ENCODE measurements at places on chromosomes 1 and 21.

DNA sequence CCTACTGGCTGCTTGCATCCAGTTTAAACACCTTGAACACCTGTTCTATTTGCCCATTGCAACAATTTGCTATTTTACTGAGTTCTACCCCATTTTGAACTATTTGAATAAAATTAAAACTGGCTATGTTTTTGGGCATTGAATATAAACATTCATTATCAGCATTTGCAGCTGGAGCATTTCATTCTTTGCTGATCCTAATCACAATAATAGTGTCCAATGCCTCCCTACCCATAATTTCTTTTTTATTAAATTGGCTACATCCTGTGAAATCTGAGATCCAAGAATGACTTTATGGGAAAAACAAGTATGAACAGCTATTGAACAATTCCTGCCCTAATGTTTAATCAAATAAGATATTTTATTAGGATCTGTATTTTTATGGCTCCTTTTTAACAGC, 447.9 kb downstream of the PLA2G4A start:
- DNase-seq, result no peak

DNA sequence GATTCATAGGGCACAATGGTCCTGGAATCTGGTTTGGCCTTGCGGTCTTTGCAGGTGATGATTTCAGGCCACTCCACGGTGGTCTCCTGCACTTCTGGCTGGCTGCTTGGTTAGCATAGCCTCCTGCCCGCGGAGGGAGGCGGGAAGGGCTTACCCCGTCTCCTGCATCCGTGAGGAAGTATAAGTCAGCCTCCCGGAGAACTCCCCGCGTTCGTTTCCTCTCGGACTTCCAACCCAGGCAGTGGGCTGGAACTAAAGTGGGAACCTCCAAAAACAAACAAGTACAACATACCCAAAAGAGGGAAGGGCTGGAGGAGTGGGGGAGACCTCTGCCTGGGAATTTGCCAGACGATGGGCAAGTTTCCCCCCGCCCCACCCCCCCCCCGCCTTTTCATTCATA, 939 bp upstream of the CCN1 start:
- DNase-seq, result no peak

DNA sequence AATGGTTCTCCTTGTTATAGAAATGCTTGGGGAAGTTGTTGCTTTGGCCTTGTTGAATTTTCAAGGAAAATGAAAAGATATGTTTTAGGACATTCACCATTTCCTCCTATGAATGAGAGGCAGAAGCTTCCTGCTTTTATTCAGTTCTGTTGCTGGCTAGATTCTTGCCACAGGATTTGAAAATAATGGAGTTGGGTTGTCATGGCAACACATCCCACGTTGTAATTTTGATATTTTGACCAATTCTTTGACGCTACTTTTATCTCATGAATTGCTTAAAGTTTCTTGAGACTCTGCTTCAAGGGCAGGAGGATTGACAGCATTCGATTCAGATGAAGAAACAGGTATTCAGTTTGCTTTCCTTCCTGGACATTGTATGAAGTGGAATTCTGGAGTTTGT, 331.5 kb downstream of the PRDM2 start:
- no peak for DNase-seq

DNA sequence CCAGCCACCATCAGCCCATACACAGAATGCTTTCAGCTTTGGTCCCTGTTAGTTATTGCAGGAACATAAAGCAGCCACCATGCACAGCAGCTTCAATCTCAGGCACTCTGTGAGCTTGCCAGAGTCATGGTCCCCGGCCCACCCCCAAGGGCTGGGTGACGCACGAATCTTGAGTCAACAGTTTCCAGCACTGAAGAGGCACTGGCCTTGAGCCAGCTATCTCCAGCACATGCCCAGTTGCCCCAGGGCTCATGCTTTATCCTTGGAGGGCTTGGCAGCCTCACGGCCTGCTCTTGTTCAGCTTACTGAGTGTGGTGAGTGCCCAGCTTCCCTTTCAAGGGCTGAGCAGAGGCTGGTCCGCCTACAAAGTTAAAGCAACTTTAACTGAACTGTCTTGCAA, 200.7 kb upstream of the RAB4A start:
- no peak for DNase-seq

GRCh38 chr1:82542141-82542540, 741.4 kb downstream of the ADGRL2 start:
- no peak for DNase-seq

DNA sequence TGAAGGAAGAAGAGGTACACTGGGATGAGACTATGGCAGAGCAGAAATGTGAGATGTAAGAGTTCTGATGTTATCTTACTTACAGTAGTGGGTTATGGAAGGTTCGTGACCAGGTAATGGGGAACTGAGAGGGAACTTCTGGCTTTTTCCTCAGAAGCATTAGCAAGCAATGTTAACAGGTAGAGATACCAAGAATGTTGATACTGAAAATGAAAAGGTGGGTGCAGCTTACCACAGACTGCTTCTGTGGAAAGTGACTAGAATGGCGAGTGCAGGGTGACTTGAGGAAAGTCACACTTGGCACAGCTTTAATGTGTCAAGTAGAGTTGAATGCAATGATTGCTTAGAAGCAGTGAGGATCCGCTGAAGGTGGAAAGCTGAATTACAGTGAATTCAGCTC, 70.8 kb downstream of the PLA2G4A start:
- no peak for DNase-seq

GRCh38 chr1:38507563-38507962, 352.0 kb downstream of the RRAGC start:
- no peak for DNase-seq

DNA sequence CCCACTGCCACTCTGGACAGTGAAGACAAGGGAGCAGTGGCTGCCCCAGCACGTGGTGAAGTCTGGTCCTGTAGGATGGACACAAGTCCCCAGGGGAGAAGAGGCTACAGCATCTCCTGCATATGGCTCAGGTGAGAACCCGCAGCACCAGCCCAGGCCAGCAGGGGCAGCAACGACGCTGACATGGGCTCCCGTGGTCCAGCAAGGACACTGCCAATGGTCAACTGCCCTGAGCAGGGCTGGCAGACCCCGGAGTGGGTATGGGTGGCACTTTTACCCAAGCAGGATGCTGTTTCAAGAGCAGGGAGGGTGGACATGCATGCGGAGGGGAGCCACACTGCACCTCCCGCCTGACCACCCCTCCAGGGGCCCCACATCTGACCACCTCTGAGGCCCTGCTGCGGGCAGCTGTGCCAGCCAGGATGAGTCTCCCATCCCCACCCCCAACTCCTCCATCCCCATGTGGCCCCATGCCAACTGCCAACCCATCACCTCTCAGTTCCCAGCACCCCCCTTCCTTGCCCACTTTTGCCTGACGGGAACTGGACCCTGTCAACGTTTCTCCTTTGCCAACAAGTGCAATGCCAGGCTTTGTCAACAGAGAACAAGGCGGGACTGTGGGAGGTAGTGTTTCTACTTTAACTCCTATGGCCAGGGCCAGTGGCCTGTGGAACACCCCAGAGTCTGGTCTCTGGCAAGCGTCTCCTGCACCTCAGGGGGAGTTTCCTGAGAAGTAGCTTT, 8.6 kb downstream of the MORN1 start:
- no peak for DNase-seq

- DNase-seq, result no peak
Measured at GRCh38 chr21:42539931-42540343, 26.3 kb downstream of the SLC37A1 start.

DNA sequence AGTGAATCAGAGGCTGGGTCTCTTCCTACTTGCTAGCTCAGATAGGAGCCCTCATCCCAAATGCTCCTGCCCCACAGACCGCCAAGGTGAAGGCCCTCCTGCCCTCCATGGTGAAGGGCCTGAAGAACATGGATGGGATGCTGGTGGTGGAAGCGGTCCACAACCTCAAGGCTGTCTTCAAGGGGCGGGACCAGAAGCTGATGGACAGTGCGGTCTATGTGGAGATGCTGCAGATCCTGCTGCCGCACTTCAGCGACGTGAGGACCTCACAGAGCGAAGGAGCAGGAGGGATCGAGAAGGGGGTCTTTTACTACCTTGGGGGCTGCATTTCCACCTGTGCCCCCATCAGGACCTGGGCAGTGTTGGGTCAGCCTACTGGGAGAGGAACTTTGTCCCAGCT, 14.6 kb upstream of the TTC4 start:
- DNase-seq, result no peak

DNA sequence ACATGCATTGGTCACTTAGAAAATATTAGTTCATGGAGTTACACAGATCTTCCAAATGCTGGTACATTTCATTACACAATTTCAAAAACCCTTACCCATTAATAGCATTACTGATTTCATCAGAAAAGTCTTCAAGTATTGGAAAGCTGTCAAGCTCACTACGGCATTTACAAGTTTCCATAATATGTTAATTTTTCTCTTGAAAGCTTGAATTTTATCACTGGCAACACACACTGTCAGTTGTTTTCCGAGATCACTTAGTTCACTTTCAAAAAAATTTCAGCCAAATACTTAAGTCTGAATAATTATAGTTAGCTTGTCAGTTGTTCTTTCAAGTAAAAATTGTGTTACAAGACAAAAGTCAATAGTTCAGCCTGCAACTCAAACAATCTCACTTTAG, 18.0 kb downstream of the ASTN1 start:
- DNase-seq, result no peak

DNA sequence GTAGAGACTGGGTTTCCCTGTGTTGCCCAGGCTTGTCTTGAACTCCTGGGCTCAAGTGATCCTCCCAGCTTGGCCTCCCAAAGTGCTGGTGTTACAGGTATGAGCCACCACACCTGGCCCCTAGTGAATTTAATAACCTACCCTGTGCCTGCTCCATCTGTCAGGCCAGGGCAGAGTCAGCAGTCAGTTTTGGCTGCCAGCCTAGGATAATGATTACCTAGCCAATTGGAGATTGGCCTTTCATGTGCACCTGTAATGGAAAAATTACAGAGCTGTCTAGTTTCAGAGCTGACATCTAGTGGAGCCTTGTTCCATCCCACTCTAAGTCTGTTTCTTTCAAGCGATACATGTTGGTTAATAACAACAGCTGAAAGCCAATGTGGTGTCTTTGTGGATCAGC, 92.0 kb downstream of the DIRAS3 start:
- no peak for DNase-seq

DNA sequence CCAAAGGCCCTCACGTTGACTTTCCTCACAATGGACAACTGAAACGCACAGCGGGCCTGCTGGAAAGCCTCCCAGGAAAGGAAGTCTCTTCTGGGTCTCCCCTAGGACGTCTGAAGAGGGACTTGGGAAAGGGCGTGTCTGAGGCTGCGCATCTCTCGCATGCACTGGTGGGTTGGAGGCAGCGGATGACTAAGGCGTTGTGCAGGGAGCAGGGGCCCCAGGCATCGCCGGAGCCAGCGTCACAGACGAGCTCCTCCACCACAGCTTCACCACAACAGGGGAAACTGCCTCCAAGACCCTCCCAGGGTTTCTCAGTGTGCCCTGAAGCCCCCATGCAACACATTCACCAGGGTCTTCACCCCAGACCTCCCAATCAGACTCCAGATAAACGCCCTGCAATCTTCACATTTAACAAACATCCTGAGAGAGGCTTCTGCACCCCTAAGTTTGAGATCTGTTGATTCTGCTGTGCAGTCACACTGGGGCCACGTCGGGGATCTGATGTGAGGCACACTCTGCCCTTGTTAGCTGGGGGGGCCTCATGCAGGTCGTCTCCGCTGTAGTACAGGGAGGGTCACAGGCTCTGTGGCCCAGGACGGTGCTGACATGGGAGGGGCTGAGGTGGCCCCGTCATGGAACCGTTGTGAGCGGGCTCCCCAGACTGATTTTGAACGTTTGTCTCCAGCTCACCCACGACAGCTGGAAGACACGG, 7.0 kb upstream of the TFF1 start:
- DNase-seq, result no peak

GRCh38 chr1:163161337-163161736, 41.4 kb downstream of the RGS5 start:
- no peak for DNase-seq

DNA sequence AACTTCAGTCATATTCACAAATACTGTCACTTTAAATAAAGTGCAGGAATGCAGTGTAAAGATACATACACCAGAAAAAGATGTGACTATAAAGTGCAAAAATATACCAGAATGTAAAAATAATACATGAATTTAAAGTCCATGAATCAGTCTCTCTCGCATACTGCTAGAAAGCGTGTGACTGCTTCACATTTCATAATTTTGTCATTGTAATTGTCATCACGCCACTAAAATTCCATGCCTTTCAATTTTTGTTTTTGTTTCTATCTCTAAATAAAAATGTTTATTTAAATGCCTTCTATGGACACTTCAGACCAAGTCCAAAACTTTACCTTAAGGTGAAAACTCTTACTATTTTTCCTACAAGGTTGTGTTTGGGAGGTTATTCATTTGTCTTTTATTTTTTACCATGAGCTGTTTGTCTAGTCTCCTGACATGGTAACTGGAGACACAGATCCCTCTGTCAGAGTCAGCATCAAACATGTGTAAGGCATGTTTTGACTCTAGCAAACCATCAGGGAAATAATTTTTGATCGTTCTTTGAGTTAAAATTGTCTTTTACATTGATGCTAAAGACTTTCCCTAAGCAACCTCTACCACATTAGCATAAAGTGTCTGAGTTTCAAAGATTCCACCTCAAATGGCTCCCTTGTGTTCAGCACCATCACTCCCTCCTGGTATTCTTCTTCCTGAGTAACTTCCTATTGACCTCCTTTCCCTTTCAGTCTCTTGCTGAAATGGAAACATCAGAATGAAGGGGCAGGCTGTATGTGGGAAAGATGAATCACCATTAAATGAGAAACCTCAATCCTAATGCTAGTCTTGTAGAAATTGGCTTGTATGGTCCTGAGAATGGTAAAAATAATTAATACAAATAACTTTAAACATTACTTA, 14.0 kb upstream of the AIM2 start:
- DNase-seq, result no peak

- no peak for DNase-seq
Measured at GRCh38 chr21:40466893-40467483, 380.0 kb downstream of the DSCAM start.

- DNase-seq, result no peak
Measured at GRCh38 chr1:238232084-238232710, 341.5 kb upstream of the ZP4 start.

DNA sequence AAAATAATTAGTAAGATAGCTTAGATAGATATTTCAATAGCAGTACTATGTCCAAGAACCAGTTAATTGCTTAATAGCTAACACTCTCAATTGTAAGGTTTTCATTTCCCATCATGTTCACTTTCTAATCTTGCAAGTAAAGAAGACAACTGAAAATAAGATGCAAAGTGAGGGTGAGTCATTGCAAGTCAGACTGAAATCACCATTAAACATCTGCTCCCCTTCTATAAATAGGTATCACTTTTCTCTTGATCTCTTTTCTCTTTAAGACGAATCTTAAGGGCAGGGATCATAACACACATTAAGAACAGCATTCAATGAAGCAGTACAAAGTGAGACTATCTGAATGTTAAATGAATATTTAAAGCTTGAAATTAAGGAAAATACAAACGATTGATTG, 40.4 kb downstream of the UBR4 start:
- DNase-seq, result no peak

DNA sequence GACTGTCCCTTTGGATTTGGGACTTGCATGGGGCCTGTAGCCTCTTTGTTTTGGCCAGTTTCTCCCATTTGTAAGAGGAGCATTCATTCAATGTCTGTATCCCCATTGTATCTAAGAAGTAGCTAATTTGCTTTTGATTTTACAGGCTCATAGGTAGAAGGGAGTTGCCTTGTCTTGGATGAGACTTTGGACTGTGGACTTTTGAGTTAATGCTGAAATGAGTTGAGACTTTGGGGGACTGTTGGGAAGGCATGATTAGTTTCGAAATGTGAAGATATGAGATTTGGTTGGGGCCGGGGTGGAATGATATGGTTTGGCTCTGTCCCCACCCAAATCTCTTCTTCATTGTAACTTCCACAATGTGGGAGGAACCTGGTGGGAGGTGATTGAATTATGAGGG, 151.7 kb downstream of the PRDM2 start:
- no peak for DNase-seq

- peak; percentile 19 for DNase-seq
Measured at GRCh38 chr1:6365047-6365446, 28.5 kb downstream of the ACOT7 start.

Measured in activated T-helper 1 cell treated with anti-CD3 and anti-CD28 coated beads, Interleukin-2, amount 50 U/mL, for 16 hours (primary cell).